ENCODE measurements at places on chromosomes 13 and 19.

DNA sequence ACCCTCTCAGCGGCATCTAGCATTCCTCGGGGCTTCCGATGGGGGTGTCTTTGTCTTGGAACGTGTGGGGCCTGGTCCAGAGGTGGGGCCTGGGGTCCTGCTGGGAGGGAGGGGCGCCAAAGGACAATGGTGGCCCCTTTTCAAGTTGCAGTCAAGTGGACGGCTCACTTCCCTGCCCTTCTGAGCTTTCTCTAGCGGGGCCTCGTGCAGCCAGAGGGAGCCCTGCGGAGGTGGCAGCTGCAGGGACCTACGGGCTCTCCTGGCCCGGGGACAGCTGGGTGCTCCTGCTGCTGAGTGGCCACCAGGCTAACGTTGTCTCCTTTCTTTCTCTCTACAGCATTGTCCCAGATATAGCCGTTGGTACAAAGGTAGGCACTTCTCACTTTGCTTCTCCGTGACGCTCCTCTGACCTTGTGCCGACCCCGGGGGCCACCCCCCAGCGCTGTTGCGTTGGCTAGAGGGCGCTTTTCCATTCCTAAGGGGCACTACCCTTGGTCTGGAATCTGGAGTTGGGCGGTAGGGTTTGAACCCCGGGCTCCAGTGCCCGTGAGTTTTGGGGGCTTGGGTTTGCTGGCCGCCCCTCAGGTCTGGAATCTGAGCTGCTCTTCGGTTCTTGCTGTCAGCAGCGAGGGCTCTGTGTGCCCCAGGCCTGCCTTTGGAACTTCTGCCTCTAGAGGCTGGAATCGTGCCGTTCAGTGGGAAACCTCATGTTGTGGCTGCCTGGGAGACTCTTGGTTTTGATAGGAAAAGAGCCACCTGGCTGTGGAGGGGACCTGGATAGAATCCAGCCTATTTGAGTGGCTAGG, 2.0 kb downstream of the PTBP1 start:
- no peak for DNase-seq

DNA sequence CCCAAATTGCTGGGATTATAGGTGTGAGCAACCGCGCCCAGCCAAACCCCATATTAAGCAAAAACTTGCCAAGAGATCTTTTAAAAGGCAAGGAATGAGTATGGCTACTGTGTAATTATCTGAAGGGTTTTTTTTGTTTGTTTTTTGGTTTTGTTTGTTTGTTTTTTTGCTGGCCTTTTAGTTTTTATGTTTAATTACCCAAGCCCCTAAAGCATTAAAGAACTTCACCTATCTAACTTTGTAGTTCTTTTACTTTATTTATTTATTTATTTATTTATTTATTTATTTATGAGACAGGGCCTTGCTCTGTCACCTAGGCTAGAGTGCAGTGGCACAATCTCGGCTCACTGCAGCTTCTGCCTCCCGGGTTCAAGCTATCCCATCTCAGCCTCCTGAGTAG, 40.3 kb upstream of the GARRE1 start:
- no peak for DNase-seq

DNA sequence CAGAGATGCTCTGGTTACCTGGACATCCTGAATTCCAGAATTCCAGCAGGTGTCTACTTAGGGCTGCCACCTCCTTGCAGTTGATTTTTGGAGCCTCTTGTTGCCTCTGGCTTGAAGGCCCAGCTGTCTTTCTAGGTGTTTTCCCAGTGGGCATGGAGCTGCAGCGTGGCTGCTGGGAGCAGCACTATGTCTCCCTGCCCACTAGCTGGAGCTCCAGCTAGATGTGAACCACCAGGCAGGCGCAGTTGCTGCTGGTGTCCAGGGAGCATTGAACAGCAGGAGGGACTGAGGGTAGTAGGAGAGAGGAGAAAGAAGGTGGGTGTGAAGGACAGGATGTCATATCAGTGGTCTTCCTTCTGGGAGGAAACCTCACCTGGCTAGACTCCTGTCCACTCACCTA, 9.9 kb upstream of the SELENOW start:
- DNase-seq = no peak

GRCh38 chr19:36773223-36773579, 594 bp upstream of the ZNF850 start:
- no peak for DNase-seq

- no peak for DNase-seq
Measured at GRCh38 chr19:57465680-57466381, 8.9 kb upstream of the VN1R1 start.

DNA sequence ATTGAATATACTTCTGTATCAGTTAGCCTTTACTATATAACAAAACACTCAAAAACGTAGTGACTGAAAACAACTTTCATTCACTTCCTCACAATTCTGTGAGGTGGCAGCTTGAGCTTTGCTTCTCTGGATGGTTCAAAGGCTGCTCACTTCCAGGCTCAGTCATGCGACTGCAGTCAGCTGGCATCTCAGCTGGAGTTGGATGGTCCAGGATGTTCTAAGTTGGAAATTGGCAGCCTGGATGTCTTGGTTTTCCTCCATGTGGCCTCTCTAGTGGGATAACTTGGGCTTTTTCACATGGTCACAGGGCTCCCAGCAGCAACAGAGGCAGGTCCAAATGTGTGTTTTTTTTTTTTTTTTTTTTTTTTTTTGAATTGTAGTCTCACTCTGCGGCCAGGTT, 204.4 kb downstream of the LACC1 start:
- no peak for DNase-seq

- DNase-seq = no peak
Measured at GRCh38 chr19:18501832-18502231, 20.0 kb downstream of the ELL start.

GRCh38 chr19:45179072-45179891, 698 bp downstream of the BLOC1S3 start:
- DNase-seq = no peak

- no peak for DNase-seq
Measured at GRCh38 chr13:102328909-102329308, 72.9 kb downstream of the FGF14 start.

DNA sequence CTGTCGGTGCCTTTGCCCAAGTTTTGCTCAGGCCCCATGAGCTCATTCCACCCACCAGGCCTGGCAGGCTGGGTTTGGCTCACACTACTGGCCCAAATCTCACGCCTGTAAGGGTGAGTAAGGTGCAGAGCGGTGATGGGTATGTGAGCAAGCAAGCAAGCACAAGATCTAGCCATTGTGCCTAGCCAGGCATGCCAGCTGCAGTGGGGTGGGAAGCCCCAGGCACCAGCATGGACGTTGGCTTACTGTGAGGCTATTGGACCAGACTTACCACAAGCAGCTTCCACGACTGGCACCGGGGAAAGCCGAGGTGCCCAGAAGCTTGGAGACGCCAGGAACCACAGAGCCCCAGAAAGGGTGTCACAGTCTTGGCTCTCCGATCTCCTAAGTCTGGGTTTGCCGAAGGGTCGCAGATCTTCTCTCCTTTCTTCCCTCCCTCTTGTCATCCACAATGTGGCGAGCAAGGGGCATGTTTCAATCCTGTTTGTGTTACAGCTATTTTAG, 2659.4 kb upstream of the PCDH20 start:
- DNase-seq = no peak

DNA sequence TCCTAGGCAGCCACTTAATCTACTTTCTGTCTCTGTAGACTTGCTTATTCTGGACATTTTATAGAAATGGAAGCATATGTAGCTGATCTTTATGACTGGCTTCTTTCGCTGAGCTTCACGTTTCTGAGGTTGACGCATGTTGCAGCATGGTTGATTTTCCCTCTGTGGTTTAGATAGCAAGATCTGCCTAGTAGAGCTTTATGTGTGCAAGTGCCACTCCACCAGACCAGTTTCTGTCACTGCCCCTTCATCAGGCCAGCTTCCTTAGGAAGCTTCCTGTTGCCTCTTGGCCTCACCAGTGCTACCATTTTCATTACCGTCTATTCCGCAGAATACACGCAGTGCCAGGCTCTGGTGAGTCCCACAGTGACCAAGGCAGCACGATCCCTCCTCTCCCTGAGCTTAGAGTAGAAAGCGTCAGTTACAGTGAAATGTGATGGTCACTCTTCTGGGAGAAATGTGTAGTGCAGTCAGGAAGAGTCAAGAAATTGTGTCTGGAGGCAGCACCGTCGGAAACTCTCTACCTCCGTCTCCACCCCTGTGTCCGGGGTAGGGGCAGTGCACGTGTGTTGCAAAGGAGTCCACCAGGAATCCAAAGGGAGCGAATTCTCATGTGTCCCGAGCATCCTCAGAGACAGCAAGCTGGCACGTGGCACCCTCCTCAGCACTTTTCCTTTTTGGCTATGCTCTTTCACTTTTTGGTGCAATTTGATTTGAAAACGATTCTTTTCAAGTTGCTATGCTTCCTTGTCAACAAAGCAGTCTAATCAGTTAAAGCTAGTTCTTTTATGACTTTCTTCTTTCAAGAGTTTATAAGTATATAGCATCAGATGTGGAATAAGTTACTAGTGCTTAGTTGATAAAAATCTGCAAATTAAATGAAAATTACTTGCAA, 45.4 kb upstream of the GPR183 start:
- no peak for DNase-seq

GRCh38 chr13:50387051-50387581, 371.9 kb downstream of the KCNRG start:
- DNase-seq = no peak

DNA sequence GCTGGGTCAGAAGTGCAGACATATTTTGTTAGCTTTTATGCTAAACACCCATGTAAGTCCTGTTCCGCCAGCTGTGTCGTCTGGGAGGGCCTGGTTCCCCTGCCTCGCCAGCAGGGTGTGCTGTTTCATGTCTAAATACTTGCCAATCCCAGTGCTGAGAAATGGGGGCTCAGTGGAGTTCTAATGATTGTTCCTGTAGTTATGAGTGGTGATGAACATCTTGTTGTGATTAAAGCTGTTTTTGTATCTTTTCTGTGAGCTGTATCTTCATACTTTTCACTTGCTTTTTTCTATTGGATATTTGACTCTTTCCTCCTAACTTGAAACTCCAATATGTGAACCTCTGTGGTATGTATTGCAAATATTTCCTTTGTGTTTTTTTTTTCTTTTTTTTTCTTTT, 32.7 kb downstream of the KDM4B start:
- no peak for DNase-seq

DNA sequence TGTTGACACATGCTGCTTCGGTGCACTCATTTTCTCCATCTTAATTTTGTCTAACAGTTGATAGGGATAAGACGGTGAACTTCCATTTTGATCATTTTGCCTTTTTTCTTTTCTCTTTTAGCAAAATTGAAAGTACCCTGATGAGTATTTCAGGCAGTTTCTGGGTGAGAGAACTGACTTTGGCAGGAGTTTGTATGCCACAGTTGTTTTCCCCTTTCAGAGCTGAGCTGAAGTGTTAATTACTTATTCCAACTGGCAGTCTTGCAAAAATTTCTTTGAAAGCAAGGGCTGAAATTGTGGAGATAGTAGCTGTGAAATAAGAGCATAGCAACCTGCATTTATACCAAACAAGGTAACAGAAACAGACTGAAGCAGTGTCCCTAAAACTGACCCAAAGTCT, 180.2 kb downstream of the SLITRK5 start:
- no peak for DNase-seq

Measured in SIG-M5 (cell line).